ENCODE measurements at places on chromosomes 12 and 14. TPM values are rescaled to one million over a fixed set of nuclear protein-coding genes. Genes with fewer than 3 reads are reported as not detected.

The PPP4R4 gene
- polyA plus RNA-seq = not detected

The AQP6 gene
- not detected for polyA plus RNA-seq

The KRT80 gene
- polyA plus RNA-seq = not detected

DNA sequence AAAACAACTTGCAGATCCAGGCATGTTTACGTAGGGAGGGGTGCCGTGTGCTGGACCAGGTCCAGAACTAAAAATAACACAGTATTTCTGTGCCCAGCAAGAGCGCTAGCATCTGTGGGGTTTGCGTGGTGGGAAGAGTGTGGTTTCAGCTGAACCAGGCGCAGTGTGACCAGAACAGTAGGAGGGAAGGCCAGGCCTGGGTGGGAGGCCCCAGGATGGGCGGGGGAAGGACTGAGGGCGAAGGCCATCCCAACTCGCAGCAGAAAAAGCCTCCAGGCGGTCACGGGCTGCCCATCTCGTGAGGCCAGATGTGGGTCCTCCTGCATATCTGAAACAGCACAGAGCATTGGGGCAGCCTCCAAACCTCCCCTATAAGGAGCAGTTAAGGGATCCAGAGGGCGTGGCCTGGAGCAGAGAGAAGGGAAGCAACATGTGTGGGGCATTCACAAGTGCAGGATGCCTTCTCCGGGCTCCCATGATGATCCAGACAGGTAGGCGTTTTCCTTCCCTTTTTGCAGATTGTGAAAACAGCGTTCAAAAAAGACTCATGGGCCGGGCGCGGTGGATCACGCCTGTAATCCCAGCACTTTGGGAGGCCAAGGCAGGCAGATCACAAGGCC, 17.8 kb upstream of the CD9 start:
- no peak overlapping the region for H3K4me3 ChIP-seq
- no peaks in the 10 kb centered on the region for H3K36me3 ChIP-seq
- no peak for DNase-seq
- no peaks in the 10 kb centered on the region for H3K4me1 ChIP-seq

- no peak overlapping the region for H3K4me3 ChIP-seq
- H3K36me3 ChIP-seq = no peaks in the 10 kb centered on the region
- no peak overlapping the region for H3K27ac ChIP-seq
- H3K27me3 ChIP-seq = peaks cover 21% of the 10 kb centered on the region
- H3K4me1 ChIP-seq = no peaks in the 10 kb centered on the region
These were observed 53.5 kb upstream of the PPP1R12A start for GRCh38 chr12:79988368-79988767.

- H3K27ac ChIP-seq = peak overlapping the region; percentile 32
- H3K36me3 ChIP-seq = no peaks in the 10 kb centered on the region
- peak overlapping the region; percentile 76 for H3K4me3 ChIP-seq
These were observed 216.8 kb downstream of the TTC8 start for GRCh38 chr14:89041257-89041582.

GRCh38 chr14:102485693-102486512, 23.7 kb downstream of the ANKRD9 start:
- no peak overlapping the region for H3K4me3 ChIP-seq
- no peaks in the 10 kb centered on the region for H3K27me3 ChIP-seq
- peaks cover 5% of the 10 kb centered on the region for H3K36me3 ChIP-seq
- DNase-seq = no peak
- no peak overlapping the region for H3K27ac ChIP-seq

DNA sequence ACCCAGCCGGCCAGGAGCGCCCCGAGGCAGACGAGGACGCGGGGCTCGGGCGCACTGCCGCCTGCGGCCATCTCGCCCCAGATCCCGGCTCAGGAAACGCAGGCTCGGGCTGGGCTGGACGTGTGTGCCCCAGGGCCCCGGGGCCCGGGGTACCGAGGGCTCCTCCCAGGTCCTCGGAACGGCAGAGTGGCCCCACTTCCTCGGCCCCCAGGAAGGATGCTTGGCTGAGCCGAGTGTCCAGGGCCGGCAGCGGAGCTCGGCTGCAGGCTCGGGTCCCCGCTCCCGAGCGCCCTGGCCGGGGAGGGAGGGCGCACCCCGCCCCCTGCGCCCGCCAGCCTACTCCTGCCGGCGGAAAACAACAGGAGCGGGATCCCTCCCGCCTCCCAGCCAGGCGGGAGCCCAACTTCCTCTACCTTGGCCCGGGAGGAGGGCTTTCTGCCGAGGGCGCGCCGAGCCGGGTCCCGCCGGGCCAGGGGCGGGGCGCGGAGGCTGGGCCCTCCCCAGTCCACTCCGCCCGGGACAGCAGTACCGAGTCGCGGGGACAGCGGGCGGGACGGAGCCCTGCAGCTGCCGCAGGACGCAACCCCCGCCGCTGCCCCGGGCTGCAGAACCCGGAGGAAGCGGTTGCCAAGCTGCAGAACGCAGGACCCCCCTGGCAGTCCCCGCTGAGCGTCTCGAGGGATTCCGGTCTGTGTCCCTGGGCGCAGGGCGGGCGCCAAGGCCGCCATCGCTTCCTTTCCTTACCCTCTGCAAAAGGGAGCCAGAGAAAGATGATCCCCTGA, at the start of gene VSIG10:
Gene VSIG10, minus strand, starts transcription at position 411 of the 782 bp plus-strand sequence. Its CDS starts 340 bp downstream, at position 71.
- DNase-seq = peak; percentile 17
- peaks cover 16% of the 10 kb centered on the region for H3K27me3 ChIP-seq
- no peaks in the 10 kb centered on the region for H3K36me3 ChIP-seq
- H3K4me3 ChIP-seq = peak within 1 kb of the TSS; percentile 93
- H3K27ac ChIP-seq = peak within 1 kb of the TSS; percentile 72
